ENCODE measurements at places on chromosomes 4 and X. TPM values are rescaled to one million over a fixed set of nuclear protein-coding genes. Genes with fewer than 3 reads are reported as not detected.
A peak's percentile ranks its signal among the peaks of the same experiment; 100 is the strongest.

The PAK3 gene
- total RNA-seq = 0.05 TPM

The ESX1 gene
- not detected for total RNA-seq

DNA sequence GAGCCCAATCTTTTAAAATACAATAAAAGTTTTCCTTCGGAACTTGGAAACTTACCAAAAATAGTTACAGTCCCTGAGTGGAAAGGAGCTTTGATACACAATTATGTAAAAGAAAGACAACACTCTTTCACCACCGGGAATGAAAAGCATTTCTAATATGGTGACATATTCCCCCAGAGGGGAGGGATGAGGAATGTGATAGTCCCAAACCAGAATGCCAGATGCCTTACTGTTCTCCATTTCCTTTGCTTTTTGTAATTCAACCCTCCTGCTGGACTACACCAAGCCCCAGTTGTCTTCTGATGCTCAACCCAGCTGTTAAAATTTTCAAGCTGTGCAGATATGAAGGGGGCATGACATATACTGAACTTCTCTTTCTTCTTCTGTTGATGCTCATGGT is 4.1 kb downstream of the PRIMPOL start:
- no peak for DNase-seq

DNA sequence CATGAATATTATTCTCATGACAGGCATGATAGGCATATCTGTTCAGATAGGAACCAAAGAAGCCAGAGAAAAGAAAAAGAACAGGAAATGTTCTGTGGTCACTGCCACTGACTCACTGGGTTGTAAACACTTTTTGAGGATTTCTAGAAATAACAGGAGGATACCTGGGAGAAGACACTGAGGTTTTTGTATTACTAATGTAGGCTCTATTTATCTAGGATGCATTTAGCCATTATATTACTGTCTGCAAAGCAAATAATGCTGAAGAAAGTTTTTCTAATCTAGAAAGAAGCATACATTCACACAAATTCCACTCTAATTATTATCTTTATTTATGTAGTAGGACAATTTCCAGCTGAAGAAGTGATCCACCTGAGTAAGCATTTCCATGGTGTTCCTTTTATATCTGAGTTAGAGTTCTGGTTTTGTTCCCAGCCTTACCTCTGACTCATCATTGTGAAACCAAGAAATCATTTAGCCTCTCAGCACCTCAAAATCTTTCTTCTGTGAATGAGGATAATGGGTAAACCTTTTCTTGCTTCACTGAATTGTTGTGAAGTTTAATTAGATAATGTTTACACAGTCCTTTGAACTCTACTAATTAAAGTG is 40.2 kb upstream of the EPGN start:
- DNase-seq = no peak

- no peak for DNase-seq
Measured at GRCh38 chr4:56905796-56906195, 1.9 kb upstream of the REST start.

The MAB21L2 gene
- total RNA-seq = not detected

The CXCL10 gene
- total RNA-seq = 0.17 TPM

The YY2 gene
- total RNA-seq = 2.3 TPM

DNA sequence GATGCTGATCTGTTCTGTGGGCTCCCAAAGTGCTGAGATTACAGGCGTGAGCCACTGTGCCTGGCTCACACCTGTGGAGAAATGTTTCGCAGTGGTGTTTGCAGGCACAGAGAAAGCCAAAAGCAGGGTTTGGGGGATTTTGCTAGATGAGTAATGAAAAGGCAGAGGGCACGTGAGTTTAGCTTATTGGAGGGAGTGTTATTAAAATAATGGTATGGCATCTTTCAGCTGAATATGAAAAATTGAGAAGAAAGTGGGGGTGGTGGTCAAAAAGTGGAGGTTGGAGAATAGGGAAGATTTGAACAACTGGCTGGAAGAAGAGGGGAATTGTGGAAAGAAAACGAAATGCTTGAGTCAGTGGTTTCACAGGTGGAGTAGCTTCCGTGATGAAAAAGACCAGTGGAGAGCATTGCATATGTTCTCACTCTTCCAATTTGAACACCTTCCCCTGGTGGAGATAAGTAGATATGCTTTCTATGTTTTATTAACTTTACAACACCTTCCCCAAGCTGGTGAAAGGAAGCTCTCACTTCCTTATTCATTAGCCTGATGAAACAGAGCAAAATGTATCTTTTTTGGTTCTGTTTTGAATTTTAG is 1.1 kb upstream of the CHST7 start:
- DNase-seq = no peak

DNA sequence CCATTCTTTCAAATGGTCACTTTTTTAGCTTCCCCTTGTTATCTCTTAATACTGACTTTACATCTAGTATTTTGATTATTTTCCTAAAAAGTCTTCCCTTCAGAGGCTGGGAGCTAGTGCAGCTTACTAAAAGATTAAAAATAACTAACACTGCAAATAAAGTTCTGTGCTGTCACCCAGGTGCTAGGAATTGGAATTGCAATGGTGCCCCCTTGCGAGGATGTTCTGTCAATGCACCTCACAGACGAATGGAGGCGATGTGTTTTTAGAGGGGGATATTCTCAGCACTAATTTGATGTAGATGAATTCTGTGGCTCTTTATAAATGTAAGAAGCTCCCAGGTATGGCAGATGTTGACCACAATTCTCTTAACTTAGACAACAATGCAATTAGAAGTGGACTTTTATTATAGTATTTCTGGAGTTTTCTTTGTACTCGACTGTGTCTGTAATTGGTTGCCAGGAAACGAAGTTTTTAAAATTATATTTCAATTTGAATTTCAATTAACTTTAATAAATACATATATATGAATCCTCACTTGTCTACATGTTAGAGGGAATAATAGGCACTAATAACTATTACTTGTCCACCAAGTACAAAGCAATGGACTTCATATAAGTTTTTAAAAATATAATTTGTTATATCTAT is 22.0 kb upstream of the SMIM31 start:
- DNase-seq = peak; percentile 15

DNA sequence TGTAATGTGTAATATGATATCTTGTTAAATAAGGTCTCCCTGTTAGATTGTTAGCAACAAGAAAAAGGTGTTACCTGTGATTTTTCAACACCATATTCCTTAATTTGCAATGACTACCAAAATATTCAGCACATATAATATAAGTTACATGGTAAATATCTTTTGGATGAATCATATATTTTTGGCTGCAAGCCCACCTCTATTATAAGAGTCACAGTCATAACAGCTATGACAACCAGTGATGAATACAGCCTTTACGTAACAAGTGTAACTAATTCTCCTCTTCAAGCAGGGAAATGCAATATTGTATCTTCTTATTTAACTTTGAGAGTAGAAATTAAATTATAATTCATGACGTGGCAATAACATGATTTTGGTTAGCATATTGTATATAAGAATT is 187.0 kb downstream of the NLGN4X start:
- no peak for DNase-seq

GRCh38 chr4:141459020-141459419 is 177.4 kb upstream of the IL15 start:
- DNase-seq = no peak

GRCh38 chr4:61220556-61220955 is 20.4 kb downstream of the ADGRL3 start:
- DNase-seq = no peak

- DNase-seq = no peak
Measured at GRCh38 chr4:80507507-80507906, 172.0 kb downstream of the CFAP299 start.

DNA sequence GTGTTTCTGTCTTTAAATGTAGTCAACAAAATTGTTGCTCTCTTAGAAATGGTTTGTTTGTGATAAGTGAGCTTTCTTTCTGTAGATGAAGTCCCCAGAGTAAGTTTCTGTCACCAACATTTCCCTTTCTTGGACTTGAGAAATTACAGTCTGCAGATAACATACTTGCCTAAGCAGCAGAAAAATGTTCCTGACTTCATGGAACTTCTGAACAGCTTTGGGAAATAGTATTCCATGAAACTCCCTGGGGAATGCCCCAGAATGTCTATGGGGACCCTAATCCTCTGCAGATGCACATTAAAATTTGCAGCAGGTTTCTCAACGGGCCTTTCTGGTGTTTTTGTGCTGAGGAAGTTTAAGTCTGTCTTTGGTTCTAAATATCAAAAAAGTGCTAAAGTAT is 38.6 kb upstream of the NEIL3 start:
- DNase-seq = no peak

DNA sequence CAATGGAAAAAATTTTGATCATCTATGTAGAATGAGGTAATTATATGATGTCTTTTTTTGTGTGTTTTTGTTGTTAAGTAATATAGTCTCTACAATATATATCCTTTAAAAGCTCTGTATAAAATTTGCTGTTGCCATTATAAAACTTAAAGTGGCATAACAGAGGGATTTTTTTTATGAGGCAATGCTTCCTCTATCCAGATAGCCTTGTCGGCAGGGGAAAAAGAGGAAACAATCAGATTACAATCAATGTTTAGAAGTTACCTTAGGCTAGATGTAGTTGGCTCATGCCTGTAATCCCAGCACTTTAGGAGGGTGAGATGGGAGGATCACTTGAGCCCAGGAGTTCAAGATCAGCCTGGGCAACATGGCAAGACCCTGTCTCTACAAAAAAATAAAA is 86.8 kb downstream of the DIAPH2 start:
- DNase-seq = no peak

The CT47B1 gene
- not detected for total RNA-seq

DNA sequence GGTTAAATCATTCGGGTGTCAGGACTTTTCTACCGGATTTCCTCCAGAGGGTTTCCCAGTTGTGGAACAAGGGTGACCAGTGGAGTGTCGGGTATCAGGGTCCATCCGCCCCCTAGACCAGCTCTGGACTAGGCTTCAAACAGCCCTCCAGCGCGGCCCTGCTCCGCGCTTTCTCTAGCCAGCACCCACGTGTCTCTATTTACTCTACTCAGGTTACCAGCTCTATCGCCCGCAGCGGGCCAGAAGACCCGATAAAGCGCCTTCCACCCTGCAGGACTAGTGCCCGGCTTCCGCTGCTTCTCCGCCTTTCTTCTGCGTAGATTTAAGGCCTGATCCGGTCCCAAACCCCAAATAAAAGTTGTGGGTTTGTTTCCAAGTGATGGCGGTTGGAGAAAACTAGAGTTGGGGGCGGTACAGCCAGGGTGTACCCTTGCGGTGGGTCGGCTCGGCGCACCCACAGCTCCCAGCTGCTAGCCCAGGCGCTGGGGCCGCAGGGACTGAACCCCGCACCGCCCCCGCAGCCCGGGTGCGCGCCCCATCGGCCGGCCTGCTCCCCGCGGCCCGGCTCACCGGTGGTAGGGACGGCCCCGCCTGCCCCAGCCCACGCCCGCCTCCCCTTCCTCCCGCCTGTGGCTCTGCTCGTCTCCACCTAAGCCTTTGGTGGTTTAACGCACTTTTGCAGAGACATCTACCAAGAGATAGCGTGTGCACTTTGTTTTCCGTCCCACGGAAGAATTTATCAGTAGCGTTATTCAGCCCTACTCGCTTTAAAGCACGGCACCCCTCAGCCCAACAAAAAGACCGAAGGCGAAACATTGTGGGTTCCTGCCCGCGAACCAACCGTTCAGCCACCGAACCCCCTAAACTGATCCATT is 2.1 kb downstream of the LEF1 start:
- DNase-seq = peak; percentile 20

DNA sequence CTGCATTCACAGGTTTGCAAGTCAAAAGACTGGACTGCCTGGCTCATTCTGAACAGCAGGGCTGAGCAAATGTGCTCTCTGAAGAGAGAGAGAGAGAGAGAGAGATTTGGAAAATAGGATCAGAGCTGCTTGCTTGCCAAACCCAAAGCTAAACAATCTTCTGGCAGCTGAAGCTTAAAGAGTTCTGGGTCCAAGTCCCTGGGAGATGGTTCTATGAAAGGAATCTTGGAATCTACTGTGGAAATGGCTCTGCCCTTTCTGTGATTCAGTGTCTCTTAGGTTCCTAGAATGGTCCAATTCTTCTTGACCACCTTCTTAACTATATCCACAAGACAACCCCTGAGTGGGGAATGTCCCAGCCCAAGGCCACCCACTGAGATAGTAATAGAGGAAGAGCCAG is 66.1 kb upstream of the EFNB1 start:
- no peak for DNase-seq

The MGAT4D gene
- not detected for total RNA-seq

The GLUD2 gene
- not detected for total RNA-seq

DNA sequence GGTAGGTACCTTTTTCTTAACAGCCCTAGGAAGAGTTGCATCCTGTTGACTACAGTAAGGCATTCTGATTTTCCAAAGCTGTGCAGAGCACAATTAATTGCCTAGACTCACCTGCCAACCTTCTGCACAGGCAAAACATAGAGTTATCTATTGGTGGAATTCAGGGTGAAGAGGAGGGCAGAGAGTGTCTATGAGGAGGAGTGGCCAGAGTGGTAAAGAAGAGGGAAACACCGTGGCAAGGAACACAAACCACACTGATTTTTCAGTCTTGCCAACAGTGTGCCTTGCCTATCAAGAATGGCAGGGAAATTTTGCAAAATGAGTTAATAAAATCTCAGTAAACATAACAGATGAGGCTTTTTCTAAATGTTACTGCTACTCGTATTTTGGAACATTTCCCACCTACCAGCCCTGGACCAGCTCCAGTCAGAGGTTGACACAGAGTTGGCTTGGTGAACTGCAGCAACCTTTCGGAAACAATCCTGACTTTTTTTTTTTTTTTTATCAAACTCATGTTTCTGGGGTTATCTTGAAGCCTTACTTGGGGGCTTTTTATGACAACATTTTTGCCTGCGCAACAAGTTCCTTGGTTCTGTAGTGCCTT is 67.9 kb upstream of the CAPN6 start:
- no peak for DNase-seq

The HS3ST1 gene
- total RNA-seq = 0.59 TPM

DNA sequence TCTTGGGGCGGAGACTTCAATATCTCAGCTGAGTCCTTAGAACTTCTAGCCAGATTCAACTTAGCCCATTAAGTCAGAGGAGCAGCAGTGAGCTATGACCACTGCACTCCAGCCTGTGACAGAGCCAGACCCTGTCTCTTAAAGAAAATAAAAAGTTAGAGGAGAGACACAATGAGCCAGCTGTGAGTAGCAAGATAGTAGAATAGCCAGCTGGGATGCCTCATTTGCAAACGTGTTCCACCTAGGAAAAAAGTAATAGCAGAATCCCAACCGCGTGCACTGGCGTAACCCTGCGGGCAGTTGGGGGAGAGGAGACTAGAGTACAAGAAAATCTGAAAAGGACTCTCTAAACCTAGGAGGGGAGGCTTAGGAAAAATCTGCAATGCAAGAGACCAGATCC is 133.2 kb upstream of the ANXA3 start:
- no peak for DNase-seq

DNA sequence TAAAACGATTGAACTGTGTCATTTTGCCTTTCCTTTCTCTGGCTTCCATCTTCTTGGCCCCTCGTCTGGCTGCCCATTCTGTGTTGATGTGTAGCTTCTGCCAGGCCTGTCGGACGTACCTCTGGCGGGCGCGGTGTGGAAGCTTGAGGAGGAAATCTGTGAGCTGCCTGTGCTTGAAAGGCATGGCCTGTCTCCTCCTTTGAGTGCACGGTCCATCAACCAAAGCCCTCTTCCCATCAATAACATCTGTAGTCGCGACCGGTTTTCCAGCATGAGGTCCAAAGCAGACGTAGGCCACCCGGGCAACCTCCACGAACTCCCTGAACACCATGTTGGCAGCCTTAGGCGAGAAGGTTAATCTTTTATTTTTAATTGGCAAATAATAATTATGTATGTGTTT is 202.7 kb downstream of the CRLF2 start:
- no peak for DNase-seq

Data from activated B cell treated with CpG ODN at 0.5 μM for 24 hours (primary cell).